Glutamatergic neuron (in vitro differentiated cells): ENCODE measurements at places on chromosomes 12 and 14.

GRCh38 chr12:131994589-131994988 lies 44.8 kb downstream of the EP400 start:
- no peak for DNase-seq

- DNase-seq: peak; percentile 18
These were observed 32.2 kb upstream of the NUDT14 start for GRCh38 chr14:105213361-105213760.

DNA sequence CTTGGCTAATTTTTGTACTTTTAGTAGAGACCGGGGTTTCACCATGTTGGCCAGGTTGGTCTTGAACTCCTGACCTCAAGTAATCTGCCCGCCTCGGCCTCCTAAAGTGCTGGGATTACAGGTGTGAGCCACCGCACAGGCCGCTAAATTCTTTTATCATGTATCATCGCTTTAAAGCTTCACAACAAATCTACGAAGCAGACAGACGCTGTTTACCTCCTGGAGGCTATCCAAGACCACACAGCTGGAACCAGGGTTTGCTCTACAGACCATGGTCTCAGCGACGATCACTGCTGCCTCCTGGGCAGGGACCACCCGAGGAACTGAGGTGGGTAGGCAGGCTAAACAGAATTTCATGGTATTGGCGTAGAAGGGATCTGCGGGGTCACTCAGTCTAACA lies 27.2 kb downstream of the KRT80 start:
- DNase-seq: no peak

DNA sequence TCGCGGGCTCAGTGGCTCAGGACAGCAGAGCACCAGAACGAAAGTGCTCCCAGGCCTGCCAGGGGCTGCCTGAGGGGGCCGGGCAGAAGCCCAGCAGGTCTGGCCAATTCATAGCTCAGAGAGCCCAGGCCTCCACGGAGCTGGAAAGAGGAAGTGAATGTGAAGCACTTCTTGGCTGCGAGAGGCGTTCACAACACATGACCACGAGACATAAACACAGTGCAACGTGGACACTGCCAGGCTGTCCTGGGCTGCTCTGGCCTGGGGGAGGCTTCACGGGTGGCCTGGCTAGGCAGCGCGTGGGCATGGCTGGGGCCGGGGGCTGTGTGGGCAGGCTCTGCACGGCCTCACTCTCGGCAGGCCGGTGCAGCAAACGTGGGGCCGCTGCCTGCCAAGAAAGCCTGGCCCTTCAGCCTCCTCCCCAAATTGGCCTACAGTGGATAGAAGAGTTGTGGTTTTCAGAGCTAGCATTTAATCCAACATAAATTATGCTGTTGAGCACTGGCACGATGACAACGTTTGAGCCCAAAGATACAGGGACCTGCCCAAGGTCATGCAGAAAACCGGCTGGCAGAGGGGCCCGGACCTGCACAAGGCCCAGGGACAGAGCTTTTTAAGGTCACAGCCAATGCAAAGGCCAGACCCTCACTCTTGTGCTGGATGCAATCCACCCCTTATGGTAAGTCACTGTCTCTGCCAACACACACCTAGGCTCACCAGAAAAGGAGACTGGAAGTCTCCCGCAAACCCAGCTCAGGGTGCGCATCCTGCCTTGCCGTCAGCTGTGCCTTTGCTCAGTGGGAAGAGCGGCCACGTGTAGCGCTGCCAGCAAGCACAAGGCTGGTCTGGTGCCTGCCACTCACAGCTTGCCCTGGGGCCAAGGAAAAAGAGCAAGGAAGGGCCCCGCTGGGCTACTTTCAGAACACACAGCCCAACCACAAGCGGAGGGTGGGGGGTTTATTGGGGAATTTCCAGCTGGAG lies 8.6 kb downstream of the SLC25A29 start:
- DNase-seq: peak; percentile 13

- no peak for DNase-seq
These were observed 6.9 kb downstream of the ANKRD13A start for GRCh38 chr12:110006115-110006514.

- no peak for DNase-seq
These were observed 139.4 kb upstream of the FRMD6 start for GRCh38 chr14:51512316-51512715.

- DNase-seq: no peak
These were observed 1.4 kb upstream of the JAG2 start for GRCh38 chr14:105169776-105170655.

GRCh38 chr14:99244941-99245563 lies 26.9 kb downstream of the BCL11B start:
- no peak for DNase-seq

- no peak for DNase-seq
These were observed 139.8 kb downstream of the DACT1 start for GRCh38 chr14:58777541-58777979.

DNA sequence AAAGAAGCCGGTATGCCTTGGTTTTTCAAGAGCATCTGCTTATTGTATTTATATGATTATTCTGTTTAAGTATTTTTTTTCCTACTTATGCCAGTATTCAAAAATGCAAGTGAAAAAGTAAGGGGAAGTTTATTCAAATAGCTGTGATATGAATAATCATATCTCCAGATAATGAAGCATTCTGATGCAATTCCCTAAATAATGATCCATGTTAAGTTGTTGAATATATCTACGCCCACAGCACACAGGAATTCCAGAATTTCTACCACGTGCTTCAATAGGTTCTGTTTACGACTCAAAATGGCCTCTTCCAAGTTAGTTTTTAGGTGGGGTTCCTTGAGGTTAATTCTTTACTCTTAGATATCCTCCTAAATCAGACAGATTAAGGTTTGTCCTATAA lies 208.3 kb downstream of the NAV3 start:
- DNase-seq: no peak
